GM03348 (cell line): ENCODE measurements at places on chromosomes 2 and 18.

DNA sequence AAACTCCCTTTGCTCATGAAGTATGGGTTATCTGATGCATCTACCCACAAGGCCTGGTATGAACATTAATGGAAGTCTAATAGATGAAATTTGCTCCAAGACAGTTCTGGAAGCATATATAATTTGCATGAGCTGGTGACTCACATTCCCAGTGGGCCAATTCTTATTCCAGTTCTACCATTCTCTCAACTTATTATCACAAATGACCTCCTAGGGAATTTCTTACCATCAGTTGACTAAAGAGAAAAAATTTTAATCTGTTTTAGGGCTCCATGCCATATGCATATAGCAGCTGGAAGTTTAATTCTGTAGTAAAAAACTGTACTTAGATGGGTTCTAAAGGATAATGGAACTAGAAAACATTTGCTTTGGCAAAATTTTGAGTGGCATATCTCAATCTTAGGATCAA, 165.2 kb upstream of the COL3A1 start:
- DNase-seq = no peak

GRCh38 chr2:199727306-199727705, 123.7 kb downstream of the FTCDNL1 start:
- no peak for DNase-seq

DNA sequence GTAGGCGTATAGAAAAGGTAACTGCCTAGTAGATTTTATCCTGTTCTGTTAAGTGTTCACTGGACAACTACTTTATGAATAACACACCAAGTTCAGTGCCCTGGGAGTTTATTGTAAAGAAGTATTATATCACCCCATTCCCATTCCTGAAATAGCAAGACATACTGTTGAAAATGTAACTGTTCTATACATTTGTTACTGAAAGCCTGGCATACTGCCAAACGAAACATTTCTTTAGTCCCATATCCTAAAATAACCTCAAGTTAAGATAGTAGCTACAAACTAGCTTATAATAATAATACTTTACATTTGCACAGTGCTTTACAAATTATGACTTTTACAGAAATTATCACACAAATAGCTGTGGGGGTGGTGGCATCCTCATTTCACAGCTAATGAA, 25.1 kb downstream of the SPDYA start:
- no peak for DNase-seq

- peak; percentile 29 for DNase-seq
Measured at GRCh38 chr2:134301099-134301927, 47.4 kb downstream of the MGAT5 start.
